ENCODE measurements at places on chromosomes 13 and 19.

- no peak for DNase-seq
Observed at GRCh38 chr19:29501816-29502580, 23.8 kb upstream of the VSTM2B start.

- no peak for DNase-seq
Observed at GRCh38 chr13:97932647-97933046, 20.8 kb upstream of the IPO5 start.

GRCh38 chr19:41926028-41926762, 2.1 kb downstream of the ERFL start:
- no peak for DNase-seq

DNA sequence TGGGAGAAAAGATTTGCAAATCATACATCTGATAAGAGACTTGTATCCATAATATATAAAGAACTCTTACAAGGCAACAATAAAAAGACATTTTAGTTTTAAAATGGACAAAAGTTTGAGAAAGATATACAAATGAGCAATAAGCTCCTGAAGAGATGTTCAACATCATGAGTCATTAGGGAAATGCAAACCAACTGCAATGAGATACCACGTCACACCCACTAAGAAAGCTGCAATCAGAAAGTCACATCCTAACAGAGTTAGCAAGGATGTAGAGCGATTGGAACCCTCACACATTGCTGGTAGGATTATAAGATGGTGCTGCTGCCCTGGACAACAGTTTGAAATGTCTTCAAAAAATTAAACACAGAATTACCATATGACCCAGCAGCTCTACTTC, 50.3 kb downstream of the GSX1 start:
- no peak for DNase-seq

DNA sequence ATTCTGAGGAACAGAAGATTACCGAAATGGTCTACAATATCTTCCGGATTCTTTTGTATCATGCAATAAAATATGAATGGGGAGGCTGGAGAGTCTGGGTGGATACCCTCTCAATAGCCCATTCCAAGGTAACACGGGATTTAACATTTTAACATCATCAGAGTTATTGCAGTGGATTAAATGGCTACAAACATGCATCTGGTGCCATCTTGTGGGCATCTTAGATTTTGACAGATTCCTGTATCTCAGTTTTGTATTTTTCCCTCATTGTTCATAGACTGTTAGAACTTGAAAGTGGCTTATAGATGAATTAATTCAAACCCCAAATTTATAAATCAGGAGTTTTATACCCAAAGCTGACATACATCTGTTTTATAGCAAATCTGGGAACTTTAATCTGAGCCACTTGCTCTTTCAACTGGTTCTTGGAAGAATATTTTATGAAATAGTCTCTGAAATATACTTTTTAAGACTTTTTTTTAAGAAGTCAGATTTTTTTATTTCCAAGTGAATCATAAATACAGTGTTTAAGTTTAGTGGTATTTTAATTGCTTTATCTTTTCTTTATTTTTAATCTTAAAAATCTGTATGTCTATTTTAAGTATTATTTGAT, 215.2 kb downstream of the NBEA start:
- DNase-seq = peak; percentile 10

Measured in NCI-H2171 (cell line).